ENCODE measurements at places on chromosomes 12 and 14.
A peak's percentile ranks its signal among the peaks of the same experiment; 100 is the strongest.

DNA sequence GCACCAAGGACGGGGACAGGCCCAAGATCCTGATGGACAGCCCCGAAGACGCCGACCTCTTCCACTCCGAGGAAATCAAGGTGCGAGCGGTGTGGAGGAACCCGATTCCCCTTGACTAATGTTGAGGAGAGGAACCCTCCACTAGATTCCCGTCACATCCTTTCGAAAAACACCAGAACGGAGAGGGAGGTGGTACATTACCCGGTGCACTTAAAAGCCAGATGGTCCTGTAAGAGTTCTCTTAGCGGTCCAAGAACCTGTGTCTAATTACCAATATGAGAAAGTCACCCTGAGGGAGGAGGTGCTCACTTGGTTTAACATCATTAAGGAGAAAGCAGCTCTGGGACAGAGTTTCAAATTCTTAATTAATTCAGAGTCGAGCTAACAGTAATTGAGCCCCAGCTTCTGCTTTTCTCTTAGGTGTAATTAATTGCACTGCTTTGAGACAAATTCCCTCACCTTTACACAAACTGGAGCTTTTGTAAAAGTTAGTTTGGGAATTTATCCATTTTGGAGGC is 450 bp downstream of the PRKAB1 start:
- no peak for DNase-seq

DNA sequence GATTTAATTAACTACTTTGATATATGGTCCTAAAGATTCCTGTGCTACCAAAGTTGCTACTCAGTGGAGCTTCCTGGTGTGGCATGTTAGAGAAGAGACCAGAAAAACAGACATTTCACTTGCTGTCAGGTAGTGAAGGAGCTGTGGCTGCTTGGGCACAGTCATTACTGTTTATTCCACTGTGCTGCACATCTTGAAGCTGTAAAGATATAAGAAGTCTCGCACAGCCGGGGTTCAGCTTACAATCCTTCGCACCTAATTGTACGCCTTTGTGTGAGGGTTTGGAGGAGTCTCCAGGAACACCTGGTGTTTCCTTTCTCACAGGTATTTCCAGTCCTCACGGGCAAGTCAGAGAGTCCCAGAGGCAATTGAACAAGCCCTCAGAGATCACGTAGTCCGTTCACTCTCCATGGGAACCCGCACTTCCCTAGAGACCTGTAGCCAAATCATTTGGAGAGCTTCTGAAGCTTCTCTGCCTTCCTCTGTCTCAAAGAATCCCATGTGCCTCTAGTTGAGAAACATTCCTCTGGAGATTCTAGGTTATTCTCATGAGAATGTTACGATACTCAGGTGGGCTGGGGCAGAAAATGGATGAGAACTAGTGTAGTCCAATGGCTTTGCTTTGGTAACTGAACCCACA is 4.1 kb downstream of the EVL start:
- no peak for DNase-seq

- no peak for DNase-seq
Measured at GRCh38 chr14:66206554-66206953, 279.6 kb upstream of the CCDC196 start.

DNA sequence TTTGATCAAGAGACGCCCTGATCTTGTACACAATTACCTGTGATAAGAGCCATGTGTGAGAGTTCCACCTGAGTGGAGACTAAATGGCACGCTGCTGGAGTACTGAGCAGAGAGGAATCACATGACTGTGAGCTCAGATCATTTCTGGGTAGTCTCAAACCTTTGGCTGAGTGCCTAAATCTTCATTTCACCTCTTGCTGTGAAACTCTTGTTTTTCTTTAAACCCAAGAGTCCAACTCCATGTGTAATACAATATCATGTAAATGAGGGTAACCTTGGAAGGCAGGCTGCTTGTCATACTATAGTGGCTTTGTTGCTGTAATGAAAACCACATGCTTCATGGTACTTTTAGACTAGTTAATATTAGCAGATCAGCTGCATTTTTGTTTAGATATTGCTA is 156.9 kb downstream of the CAND1 start:
- no peak for DNase-seq

DNA sequence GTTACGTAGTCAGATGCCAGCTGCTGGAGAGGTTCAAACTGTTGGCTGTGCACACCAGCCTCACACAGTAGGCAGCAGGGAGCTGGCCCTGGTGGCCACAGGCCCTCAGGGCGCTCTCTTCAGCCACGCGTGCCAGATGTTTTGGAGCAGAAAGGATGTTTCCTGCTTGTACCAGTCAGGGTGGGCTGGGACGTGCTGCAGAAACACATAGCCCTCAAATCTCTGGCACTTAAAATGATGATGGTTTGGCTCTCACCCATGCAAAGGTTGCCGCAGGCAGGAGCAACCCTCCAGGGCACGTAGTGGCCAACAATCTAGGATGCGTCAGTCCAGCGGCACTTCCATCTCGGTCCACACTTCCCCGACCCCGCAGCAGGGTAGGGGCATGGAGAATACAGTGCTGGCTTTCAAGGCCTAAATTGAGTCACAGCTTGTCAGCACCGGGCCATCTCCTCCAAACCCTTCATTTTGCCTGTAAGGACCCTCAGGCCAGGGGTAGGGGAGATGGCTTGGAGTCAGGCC is 1.7 kb upstream of the FAM181A start:
- no peak for DNase-seq

DNA sequence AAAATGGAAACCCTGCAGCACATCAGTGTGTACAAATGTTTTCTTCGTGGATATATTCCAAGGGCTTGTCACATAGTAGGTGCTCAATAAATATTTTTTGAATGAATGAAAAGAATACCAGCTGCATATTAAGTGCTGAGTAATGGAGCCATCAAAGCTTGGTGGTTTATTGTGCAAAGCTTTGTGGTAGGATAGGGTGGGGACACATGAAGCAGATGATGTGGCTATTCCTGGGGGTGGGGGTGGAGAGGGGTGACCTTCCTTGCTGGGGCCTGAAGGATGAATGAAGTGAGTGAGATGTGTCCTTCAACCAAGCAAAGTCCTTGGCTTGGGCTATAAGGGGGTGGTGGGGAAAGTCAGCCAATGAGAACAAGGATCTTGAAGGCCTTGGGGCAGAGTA is 4.3 kb upstream of the KRT81 start:
- no peak for DNase-seq

- DNase-seq = no peak
Measured at GRCh38 chr12:12272869-12273268, 6.0 kb upstream of the LRP6 start.

GRCh38 chr14:105887692-105888091 is 361.3 kb downstream of the TMEM121 start:
- no peak for DNase-seq

- no peak for DNase-seq
Measured at GRCh38 chr12:116091579-116091978, 185.9 kb downstream of the MED13L start.

GRCh38 chr14:89320381-89321000 is 96.5 kb downstream of the FOXN3 start:
- no peak for DNase-seq

DNA sequence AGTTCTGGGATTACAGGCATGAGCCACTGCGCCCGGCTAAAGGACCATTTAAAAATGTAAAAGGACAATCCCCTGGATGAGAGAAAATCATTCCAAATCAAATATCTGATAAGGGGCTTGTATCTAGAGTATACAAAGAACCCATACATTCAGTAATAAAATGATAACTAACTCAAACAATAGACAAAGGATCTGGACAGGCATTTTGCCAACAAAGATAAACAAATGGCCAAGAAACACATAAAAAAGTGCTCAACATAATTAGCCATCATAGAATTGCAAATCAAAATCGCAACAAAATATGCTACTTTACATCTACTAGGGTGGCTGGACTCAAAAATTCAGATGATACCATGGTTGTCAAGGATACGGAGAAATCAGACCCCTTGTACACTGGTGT is 8.5 kb upstream of the BICD1 start:
- DNase-seq = no peak

DNA sequence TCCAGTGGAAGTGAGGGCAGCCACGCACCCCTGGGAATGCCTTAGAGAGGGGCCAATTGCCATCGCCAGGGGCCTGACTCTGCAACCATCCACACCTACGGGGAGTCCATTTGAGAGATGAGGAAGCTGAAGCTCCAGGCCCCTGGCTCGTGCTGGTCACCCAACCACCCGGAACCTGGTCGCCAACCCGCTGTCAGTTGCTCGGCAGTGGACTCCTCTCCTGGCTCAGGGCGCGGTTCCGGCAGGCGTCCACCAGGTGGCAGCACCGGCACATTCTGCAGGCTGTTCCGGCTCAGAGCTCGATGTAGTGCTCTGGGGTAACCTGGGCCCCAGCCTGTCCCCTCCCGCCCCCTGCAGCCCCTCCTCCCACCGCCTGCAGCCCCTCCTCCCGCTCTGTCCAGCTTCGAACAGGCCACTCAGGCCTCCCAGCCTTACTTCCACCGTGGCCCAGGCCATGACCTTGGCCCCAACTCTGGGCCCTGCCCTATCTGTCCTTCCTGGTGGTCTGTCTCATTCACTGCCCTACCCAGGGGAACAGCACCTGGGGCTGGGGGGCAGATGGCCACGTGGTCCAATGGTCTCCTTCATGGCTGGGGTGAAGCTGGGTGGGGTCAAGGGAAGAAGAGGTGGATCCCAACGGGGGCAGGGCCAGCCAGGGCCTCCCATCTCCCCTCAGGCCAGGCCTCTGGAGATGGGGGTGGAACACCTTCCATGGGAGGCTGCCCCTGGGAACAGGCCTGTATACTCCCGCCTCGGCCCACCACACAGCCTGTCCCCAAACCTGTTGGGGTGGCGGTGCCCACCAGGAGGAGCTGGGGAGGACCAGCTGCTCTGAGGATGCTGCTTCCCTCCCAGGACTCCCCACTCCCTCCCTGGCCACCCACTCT is 15.7 kb downstream of the SIVA1 start:
- DNase-seq = peak; percentile 84

- no peak for DNase-seq
Measured at GRCh38 chr14:54533100-54533499, 23.4 kb downstream of the CGRRF1 start.

DNA sequence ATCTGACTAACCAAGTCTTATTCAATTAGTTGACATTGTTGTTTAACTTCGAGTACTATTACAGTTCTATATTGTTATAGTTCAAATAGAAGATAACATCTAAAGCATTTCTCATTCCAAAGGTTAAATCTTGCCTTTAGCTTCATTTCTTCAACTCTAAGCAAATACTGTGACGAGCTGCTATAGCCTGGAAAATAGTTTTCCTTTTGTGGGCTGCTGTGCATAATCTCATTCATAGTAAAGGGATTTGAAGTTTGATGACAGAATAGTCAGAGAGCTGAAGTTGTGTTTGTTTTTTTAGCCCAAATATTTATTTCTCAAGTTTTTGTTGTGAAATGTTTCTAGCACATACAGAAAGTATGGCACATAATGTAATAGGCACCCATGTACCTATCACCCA is 13.4 kb downstream of the PSEN1 start:
- DNase-seq = no peak

- DNase-seq = no peak
Measured at GRCh38 chr12:62618930-62619329, 152.3 kb downstream of the MON2 start.

GRCh38 chr12:46938071-46938678 is 112.4 kb upstream of the SLC38A4 start:
- no peak for DNase-seq

- no peak for DNase-seq
Measured at GRCh38 chr12:19402211-19402610, 37.1 kb upstream of the AEBP2 start.

DNA sequence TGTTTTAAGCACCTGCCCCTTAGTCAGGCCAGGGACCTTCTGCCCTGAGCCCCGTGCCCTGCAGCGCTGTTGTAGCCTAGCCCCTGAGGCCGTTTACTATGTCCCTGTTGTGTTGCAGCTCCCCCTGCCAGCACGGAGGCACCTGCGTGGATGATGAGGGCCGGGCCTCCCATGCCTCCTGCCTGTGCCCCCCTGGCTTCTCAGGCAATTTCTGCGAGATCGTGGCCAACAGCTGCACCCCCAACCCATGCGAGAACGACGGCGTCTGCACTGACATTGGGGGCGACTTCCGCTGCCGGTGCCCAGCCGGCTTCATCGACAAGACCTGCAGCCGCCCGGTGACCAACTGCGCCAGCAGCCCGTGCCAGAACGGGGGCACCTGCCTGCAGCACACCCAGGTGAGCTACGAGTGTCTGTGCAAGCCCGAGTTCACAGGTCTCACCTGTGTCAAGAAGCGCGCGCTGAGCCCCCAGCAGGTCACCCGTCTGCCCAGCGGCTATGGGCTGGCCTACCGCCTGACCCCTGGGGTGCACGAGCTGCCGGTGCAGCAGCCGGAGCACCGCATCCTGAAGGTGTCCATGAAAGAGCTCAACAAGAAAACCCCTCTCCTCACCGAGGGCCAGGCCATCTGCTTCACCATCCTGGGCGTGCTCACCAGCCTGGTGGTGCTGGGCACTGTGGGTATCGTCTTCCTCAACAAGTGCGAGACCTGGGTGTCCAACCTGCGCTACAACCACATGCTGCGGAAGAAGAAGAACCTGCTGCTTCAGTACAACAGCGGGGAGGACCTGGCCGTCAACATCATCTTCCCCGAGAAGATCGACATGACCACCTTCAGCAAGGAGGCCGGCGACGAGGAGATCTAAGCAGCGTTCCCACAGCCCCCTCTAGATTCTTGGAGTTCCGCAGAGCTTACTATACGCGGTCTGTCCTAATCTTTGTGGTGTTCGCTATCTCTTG is 7.6 kb downstream of the DLK1 start:
- no peak for DNase-seq

GRCh38 chr12:125280482-125281377 is 215.5 kb downstream of the AACS start:
- no peak for DNase-seq

GRCh38 chr14:96281486-96281885 is 25.5 kb downstream of the BDKRB1 start:
- no peak for DNase-seq

GRCh38 chr12:10136637-10137205 is 6.7 kb upstream of the CLEC7A start:
- no peak for DNase-seq

DNA sequence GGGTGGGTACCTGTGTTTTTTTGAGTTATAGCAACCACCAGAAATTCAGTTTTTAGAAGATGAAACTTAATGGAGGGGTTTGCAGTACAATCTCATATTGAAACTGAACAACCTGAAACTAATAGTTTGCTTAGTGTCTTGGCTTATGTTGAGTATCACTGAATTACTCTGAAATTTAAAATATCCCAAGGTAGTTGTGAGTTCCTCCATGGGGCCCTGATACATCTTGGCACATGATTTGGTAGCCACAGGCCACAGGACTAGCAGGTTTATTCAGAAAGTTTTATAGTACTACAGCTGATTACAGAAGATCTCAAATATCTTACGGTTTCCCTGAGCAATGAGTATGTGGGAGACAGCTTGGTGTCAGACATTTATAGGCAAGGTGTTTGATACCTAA is 10.4 kb downstream of the PTGES3 start:
- no peak for DNase-seq

GRCh38 chr12:12333407-12334366 is 16.4 kb downstream of the MANSC1 start:
- DNase-seq = no peak

DNA sequence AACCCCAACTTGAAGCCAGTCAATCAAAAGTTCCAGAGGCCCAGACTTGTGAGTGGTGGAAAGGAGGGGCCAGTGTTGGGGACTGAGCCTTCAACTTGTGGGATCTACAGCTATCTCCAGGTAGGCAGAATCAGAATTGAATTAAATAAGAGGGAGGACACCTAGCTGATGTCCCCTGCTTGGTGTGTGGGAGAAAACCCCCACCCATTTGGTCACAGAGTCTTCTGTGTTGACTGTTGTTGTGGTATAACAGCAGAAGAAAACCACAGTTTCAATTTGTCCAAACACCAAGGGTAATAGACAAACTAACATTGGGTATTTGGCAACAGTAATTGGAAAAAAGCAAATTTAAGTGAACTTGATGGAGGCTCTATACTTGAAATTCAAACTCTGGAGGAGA is 3.4 kb upstream of the GCH1 start:
- no peak for DNase-seq

GRCh38 chr12:130978785-130979184 is 25.1 kb downstream of the ADGRD1 start:
- no peak for DNase-seq
